ENCODE measurements at places on chromosomes 16 and 17. TPM values are rescaled to one million over a fixed set of nuclear protein-coding genes. Genes with fewer than 3 reads are reported as not detected.

Gene MYLK3
- total RNA-seq: 0.31 TPM

- no peaks in the 10 kb centered on the region for H3K27me3 ChIP-seq
- no peak for DNase-seq
- peaks cover 4% of the 10 kb centered on the region for H3K4me1 ChIP-seq
- H3K4me3 ChIP-seq: no peak overlapping the region
These were observed 36.6 kb upstream of the EMP2 start for GRCh38 chr16:10616756-10617640.

DNA sequence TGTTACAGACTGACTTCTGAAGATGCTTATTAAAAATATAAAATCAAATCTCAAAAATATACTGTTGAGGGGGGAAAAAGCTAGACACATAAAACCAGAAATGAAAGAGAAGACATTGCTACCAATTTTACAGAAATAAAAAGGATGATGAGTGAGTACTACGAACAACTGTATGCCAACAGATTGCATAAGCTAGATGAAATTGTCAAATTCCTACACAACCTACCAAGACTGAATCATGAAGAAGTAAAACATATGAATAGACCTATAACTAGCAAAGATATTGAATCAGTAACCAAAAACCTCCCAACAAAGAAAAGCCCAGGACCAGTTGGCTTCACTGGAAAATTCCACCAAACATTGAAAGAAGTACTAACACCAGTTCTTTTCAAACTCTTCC is 3.5 kb upstream of the CAPNS2 start:
- H3K4me3 ChIP-seq: no peak overlapping the region
- H3K36me3 ChIP-seq: no peaks in the 10 kb centered on the region
- H3K4me1 ChIP-seq: no peaks in the 10 kb centered on the region
- DNase-seq: no peak

DNA sequence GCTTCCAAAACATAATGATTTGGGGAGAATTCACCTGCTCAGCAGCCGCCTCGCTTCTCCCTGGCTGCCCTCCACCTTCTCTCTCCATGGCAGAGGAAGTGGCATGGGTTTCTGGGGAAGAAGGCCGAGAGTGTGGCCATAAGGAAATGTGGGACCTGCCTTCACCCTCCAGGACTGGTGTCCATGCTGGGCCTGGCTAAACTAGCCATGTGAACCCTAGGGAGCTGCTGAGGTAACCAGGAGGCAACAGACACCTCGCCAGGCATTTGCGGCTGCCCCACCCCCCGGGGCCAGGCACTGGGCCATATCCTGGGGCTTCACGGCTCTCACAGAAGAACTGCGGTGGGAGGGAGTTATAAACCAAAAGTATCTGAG is 9.9 kb upstream of the CMTM4 start:
- no peaks in the 10 kb centered on the region for H3K36me3 ChIP-seq
- DNase-seq: no peak
- no peaks in the 10 kb centered on the region for H3K4me1 ChIP-seq
- no peak overlapping the region for H3K27ac ChIP-seq
- H3K4me3 ChIP-seq: no peak overlapping the region
- H3K27me3 ChIP-seq: no peaks in the 10 kb centered on the region

- no peaks in the 10 kb centered on the region for H3K4me1 ChIP-seq
- no peak overlapping the region for H3K27ac ChIP-seq
- no peak for DNase-seq
- H3K27me3 ChIP-seq: no peaks in the 10 kb centered on the region
- no peaks in the 10 kb centered on the region for H3K36me3 ChIP-seq
- H3K4me3 ChIP-seq: no peak overlapping the region
These were observed 38.4 kb upstream of the CBFA2T3 start for GRCh38 chr16:89015271-89015859.

DNA sequence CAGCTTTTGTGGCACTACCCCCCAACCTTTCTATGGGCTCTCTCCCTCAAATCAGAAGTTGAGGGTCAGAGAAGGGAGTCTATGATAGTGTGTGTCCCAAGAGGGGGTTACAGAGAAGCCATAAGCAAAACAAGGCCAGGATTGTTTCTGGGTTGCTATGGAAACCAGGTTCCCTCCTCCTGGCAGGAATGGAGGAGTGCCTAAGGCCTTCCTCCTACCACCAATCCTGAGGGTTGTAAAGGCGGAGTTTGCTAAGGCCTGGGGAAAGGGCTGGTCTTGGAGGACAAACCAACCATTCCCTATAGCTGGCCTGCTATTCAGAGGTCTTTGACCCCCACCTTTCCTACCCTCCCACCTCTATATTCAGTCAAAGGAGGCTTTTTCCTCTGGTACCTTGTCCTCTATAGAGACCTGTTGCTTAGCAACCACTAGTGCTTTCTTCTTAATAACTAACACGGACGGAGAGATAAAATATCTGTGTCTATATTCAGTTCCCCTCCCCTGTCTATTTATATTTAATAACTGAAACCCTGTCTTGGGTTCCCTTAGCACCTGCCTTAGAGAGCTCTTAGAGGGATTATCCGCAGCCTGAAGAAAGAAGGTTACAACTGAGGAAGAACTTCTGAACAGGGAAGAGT is 43.4 kb downstream of the NEUROD2 start:
- H3K27me3 ChIP-seq: no peaks in the 10 kb centered on the region
- H3K4me3 ChIP-seq: no peak overlapping the region
- no peaks in the 10 kb centered on the region for H3K36me3 ChIP-seq

DNA sequence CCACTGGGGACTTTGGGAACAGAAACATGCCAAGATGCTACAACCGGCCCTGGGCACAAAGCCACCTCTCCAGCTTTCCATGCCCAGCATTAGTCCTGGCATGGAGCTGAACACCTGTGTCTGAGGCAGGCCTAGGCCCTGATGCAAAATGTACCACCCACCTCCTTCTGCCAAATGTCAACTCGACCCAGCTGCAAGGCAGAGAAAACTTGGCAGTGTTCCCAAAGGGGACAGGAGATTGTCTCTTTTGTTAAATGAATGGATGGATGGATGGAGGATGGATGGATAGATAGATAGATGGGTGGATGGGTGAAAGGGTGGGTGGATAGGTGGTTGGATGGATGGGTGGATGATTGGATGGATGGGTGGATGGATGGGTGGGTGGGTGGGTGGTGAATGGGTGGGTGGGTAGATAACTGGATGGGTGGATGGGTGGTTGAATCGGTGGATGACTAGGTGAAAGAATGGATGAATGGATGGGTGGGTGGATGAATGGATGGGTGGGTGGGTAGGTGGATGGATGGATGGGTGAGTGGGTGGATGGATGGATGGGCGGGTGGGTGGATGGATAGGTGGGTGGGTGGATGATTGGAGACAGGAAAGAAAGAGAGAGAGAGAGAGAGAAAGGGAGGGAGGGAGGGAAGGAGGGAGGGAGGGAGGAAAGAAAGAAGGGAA is 73.4 kb upstream of the TNRC6C start:
- H3K27ac ChIP-seq: no peak overlapping the region
- H3K4me1 ChIP-seq: peaks cover 3% of the 10 kb centered on the region
- DNase-seq: no peak
- H3K36me3 ChIP-seq: no peaks in the 10 kb centered on the region
- peaks cover 18% of the 10 kb centered on the region for H3K27me3 ChIP-seq
